RPMI7951 (cell line): ENCODE measurements at places on chromosomes 6 and 20. TPM values are rescaled to one million over a fixed set of nuclear protein-coding genes. Genes with fewer than 3 reads are reported as not detected.

GRCh38 chr20:57195469-57196100 lies 70.9 kb downstream of the BMP7 start:
- peak; percentile 100 for DNase-seq

Gene C6orf15
- not detected in 2 replicates for total RNA-seq

- DNase-seq, result peak; percentile 27
These were observed 189.4 kb upstream of the RREB1 start for GRCh38 chr6:6918216-6918983.

GRCh38 chr20:10843146-10843711 lies 169.4 kb upstream of the JAG1 start:
- no peak for DNase-seq

- no peak for DNase-seq
These were observed 744 bp downstream of the RIOK1 start for GRCh38 chr6:7390226-7390878.

GRCh38 chr20:56587307-56588041 lies 41.6 kb upstream of the TFAP2C start:
- DNase-seq, result no peak

Gene SPATA25
- total RNA-seq, result 0.98 TPM in 1 of 2 replicates, not detected in the other

DNA sequence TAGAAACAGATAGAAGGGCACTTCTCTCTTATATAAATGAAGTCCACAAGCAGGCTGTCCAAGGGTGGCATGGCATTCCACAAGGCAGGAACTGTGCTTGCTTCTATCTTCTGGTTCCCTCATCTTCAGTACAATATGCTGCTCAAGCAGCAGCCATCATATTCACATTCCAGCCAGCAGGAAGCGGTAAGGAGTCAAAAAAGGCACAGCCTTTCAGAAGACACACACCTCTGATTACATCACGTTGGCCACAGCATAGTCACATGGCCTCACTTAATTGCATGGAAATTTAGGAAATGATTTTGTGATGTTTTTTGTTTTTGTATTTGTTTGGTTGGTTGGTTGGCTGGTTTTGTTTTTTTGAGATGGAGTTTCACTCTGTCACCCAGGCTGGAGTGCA lies 19.0 kb downstream of the REM1 start:
- peak; percentile 64 for DNase-seq

- DNase-seq, result no peak
These were observed 83.7 kb upstream of the TMEM30A start for GRCh38 chr6:75368151-75368779.

- DNase-seq, result no peak
These were observed 180.8 kb upstream of the HEY2 start for GRCh38 chr6:125568609-125569008.

DNA sequence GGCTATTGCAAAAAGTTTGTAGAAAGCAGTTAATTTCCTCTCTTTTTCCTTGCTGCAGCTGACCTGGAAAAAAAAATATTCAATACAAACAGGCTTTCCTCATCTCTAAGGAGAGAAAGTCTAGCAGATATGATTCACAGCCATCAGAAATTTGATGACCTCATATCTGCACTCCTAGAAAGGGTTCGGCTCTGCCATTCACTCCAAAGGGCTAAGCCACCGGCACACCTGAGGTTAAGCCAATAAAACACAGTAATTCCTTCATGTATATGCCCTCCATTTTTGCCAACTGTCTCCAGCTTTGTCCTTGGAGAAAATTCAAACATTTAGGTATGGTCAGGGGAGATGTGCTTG lies 18.7 kb upstream of the LY86 start:
- DNase-seq, result no peak

Gene C6orf52
- 1.7 TPM in 1 of 2 replicates, not detected in the other for total RNA-seq

- no peak for DNase-seq
These were observed 18.5 kb downstream of the GRM1 start for GRCh38 chr6:146047371-146047770.

GRCh38 chr20:44691424-44692423 lies 23.4 kb upstream of the CCN5 start:
- DNase-seq, result peak; percentile 65

DNA sequence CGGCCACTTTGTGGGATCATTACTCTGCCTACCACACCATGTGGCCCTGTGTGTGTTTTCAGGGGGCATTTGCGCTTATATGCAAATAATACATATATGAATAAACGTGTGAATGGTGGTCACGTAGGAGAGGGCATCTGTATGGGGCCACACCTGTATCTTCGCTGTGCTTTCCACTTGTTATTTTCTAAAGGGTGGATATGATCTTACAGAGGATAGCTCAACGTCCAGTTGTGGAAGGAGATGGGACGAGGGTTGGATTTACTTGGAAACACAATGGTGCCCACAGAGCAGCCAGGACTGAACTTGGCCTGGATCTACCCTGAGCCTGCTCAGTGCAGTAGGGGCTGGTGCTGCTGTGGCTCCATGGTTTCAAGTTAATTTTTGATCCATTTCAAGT lies 93.3 kb downstream of the YTHDF1 start:
- no peak for DNase-seq

GRCh38 chr20:48214601-48215000 lies 429.3 kb upstream of the SULF2 start:
- no peak for DNase-seq

DNA sequence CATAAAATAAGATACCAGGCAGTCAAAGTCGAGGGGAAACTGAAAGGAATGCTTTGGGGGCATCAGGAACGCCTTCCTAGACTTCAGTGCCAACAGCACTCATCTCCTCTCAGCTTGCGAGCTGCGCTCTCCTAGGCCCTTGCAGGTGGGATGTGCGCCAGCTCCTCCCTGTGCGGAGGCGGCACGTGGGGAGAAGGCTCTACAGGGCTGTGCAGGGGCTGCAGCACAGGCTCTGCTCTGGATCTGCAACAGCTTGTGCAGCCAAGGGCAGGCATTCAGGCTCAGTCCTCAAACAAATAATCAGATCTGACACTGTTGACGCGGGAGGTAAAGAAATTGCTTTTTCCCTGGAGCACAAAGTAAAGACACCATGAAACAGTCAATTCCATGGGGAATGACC lies 144.8 kb downstream of the TTLL2 start:
- DNase-seq, result no peak

GRCh38 chr6:35041086-35041861 lies 99.9 kb downstream of the TCP11 start:
- DNase-seq, result no peak

Gene HTR1E
- total RNA-seq, result not detected in 2 replicates
